ENCODE measurements at places on chromosomes 3 and 15.

GRCh38 chr3:168870892-168871291, 775.2 kb upstream of the GOLIM4 start:
- DNase-seq: no peak

DNA sequence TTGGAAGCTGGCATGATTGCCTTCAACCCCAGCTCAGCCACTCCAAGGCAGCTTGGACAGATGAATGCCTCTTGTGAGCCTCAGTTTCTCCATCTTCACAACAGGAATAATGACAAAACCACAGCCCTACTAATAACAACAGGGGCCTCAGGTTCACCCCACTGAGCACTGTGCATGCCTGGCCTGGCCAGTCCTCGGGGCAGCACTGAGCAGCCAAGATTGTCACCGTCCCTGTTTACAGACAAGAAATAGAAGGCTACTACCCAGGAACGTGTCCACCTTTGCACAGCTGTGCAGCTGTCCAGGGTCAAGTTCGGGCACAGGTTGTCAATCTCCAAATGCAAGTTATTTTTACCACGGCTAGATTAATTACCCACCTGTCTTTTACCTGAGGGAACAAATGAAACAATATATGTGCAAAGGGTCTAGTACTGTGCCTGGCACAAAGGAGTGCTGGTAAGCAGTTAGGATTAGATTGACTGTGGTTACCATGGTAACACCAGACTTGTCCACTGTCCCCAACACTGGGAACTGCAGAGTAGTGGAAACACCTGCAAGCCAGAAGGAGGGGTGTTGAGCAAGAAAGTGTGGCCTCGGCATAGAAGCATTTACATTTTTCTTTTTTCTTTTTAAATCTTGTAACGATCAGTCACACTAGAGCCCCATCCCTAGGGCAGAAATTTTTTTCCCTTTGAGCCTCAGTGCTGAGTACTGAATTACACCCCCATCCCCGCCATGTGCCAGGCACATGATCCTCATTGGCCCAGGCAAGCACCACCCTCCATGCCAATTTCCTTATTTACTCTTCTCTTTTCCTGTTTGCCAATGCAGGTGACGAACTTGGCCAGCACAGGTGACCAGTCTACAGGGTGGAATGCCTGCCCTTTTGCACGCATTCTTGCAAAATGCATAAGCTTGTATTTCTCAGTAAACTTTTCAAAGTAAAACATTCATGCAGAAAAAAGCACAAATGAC, 66.3 kb upstream of the SLC6A6 start:
- no peak for DNase-seq

GRCh38 chr3:88626456-88627120, 476.8 kb downstream of the C3orf38 start:
- DNase-seq: no peak

DNA sequence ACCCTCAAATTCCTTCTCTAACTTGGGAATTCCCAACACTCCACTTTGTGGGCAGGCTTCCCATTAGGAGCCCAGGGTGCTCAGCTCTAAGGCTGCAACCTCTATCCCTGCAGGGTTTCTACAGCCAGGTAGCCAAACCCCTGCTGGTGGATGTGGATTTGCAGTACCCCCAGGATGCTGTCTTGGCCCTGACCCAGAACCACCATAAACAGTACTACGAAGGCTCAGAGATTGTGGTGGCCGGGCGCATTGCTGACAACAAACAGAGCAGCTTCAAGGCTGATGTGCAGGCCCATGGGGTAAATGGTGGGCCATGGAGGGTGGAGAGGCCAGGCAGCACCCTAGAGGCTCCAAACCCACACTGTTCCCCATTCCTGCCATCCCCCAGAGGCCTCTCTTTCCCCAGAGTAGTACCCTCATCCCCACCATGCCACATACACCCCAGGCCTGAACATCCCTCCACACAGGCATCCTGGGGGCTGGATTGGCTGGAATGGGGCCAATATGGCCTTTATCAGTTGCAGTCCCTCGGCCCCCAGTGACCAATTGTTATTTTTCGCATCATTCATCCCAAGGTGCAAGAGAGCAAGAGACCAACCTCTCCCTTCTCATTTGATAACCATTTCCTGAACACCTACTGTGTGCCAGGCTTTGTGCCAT, 7.7 kb downstream of the ITIH1 start:
- no peak for DNase-seq

DNA sequence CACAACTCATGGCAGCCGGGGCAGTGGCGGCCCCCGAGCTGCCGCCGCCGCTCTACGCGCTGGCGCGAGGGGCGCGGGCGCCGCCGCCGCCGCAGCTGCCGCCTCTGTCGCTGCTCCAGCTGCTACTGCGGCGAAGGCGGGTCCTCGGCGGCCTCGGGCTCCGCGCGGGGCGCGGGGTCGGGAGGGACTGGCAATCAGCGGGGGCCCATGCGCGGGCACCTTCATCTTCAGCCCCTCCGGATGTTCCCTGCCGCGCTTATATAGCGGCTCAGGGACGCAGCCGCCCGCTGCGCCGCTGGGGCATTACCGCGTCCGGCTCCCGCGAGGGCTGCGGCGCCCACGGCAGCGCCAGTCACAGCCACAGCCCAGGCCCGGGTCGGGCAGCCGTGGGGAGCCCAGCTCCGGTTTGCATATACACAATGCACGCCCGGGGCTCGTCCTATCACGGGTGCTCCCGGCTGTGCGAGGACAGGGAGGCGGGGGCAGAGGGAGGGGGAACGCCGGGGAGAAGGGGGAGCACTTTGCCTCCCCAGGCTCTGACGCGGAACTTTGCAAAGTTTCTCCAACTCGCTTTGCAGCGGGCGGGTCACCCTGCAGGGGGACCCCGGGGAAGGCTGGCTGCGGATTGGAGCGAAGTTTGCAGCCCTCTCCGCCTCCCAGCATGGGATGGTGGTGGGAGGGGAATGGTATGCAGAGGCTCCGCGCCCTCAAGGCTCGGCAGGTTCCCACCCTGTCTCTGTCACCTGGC, at the start of gene VGLL3:
Gene VGLL3, minus strand, starts transcription at position 416 of the 748 bp plus-strand sequence. Its CDS starts 406 bp downstream, at position 10.
- no peak for DNase-seq

- DNase-seq: no peak
These were observed 190.9 kb downstream of the TJP1 start for GRCh38 chr15:29631076-29632070.

- DNase-seq: no peak
These were observed 165.0 kb downstream of the XXYLT1 start for GRCh38 chr3:195105841-195106417.

DNA sequence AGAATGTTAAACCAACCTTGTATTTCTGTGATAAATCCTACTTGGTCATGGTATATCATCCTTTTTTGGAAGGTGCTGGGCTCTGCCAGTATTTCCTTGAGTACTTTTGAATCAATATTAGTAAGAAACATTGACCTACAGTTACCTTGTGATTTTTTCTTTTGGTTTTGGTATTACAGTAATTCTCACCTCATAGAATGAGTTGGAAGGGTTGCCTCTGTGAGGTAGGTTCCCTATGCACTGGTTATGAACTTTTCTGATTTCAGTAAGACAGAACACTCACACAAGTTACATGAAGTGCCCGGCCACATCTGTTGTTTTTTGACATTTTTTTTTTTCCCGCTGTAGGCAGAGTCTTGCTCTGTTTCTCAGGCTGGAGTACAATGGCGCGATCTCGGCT, 20.0 kb downstream of the PCCB start:
- DNase-seq: no peak

DNA sequence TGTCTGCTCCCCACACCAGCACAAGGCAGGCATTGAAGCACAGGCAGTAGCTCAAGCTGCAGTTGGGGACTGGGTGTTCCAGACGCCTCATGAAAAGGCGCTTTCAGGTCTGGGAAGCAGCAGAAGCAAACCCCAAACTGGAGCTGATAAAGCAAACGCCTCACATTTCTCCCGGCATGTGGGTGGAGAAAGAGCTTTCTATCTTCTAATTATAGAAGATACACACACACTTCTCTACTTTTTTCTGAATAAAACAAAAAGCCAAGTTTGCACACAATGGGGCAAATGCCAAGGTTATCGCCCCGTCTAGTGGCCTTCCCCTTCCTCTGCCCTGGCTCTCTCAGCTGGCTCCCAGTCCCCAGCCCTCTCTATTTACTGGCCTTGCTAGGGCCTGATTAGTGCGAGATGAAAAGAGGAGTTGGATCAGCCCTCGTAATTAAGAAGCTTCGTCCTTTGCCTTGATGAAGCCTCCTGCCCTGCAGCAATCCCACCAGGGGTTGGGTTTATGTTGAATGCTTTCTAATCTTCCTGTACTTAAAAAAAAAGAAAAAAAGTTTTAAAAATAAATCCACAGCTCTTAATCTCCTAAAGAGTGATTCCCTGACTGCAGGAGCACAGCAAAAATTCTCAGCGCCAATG, 120.2 kb downstream of the MEGF11 start:
- DNase-seq: peak; percentile 74

DNA sequence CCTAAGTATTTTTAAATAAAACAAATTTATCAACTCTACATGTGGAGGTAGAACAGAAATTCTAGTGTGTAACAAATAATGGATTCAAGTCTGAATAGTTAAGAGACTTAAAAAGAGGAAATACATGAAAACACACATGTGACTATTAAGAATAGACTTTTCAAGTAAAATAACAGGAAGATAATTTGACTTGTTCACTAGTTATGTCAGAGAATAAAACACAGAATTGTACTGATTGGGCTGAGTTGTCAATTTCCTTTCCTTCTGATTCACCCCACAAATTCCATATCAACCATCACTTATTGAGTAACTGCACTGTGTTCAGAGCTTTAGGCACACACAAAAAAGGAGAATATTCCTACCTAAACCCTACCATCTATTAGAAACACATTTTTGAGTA, 557.2 kb downstream of the TUSC7 start:
- no peak for DNase-seq

DNA sequence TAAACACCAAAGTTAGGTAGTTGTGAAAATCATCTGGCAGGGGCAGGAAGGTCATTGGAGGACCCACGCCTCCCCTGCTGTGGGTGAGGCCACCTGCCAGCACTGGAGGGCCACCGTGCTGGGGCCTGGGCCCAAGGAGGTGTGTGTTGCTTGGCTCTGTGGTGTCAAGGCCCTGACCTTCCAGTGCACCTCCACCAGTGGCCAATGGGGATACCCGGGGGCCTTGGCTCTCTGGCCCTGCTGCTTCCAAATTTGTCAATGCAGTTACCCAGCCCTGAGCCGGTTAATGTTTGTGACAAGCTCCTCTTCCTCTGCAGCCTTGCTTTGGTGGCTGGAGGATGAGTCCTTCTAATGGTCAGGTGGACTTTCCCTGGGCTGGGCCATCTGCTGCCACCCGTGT, 150.2 kb downstream of the KLF13 start:
- DNase-seq: no peak

DNA sequence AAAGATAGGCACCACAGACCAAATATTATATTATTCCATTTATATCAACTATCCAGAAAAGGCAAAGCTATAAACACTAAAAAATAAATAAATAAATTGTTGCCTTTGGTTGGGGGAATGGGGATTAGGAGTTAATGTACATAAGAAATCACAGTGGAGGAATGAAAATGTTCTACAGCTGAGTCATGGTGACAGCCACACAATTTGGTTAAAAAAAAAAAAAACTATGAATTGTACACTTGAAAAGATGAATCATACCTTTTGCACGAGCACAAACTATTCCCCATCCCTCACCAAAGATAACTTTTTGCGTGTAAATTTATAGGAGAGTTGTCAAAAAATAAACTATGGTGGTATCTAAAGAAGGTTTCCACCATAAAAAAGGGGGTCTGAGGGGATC, 103.2 kb downstream of the TBC1D5 start:
- DNase-seq: no peak

DNA sequence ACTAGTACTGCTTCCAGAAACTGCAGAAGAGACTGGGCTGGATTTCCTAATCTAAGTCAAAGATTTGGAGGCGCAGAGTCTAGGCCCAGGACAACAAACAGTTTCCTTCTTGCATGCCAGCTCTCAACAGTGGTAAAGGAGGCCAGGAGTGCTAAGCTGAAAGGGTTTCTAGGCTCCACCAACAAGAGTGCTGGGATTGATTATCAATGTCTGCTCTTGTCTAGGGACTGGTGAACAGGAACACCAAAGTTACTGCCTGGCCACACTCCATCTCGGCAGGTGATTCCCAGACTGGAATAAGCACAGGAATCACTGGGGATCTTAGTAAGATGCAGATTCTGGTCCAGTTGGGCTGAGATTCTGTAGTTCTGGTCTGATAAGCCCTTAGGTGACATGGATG, 22.8 kb upstream of the FGD5 start:
- no peak for DNase-seq

GRCh38 chr15:78983146-78983918, 38.5 kb upstream of the CTSH start:
- no peak for DNase-seq

DNA sequence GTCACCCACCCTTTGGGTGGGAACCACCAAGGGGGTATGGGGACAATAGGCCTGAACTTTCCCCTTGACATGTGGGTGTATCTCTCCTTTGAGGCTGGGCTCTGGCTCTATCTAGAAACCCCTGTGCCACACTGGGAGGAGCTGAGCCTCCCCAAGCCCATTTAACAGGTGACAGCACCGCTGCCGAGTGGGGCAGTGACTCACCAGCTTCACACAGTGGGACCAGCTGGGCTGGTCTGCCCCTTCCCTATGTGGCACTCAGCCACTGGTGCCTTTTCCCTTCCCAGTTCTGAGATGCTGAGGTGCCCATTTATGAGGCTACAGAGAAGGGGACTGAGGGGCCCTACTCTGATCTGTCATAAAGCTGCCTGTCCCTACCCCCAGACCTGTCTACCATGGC, 5.1 kb downstream of the PSTPIP1 start:
- DNase-seq: no peak

- peak; percentile 74 for DNase-seq
These were observed 10.5 kb upstream of the SLITRK3 start for GRCh38 chr3:165206454-165207266.

DNA sequence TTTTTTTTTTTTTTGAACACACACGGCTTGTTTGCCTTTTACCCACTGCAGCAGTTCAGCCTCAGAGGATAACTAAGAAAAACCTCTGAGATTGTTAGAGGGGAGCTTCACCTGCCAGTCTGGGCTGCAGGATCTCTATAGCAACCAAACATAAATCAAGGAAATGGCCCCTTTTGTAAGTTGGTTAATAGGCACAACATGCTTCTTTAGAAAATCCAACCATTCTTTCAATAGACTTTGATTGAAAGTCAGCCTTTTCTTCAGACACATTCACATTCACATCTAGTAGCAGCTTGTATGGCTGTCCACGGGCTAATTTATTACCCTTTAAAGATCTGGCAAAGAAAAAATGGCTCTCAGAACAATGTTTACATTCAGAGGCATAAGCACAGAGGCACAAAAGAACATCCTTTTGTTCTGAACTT, 136.6 kb upstream of the RARB start:
- DNase-seq: no peak

DNA sequence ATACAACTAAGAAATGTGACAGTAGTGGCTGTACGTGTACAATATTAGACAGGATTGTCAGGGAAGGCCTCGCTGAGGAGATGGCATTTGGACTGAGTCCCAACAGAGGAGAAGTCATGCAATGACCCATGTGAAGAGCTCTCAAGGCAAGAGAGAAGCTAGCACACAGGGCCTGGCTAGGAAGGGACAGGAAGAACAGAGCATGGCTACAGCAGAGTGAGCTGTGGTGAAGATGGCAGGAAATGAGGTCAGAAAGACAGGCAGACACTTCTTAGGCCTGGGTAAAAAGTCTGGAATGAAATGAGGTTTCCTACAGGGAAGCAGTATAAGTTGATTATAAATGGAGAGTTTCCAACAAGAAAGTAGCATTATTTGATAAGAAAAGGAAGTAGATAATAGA, 33.2 kb upstream of the LEKR1 start:
- DNase-seq: no peak
